ENCODE measurements at places on chromosomes 2 and 18.

DNA sequence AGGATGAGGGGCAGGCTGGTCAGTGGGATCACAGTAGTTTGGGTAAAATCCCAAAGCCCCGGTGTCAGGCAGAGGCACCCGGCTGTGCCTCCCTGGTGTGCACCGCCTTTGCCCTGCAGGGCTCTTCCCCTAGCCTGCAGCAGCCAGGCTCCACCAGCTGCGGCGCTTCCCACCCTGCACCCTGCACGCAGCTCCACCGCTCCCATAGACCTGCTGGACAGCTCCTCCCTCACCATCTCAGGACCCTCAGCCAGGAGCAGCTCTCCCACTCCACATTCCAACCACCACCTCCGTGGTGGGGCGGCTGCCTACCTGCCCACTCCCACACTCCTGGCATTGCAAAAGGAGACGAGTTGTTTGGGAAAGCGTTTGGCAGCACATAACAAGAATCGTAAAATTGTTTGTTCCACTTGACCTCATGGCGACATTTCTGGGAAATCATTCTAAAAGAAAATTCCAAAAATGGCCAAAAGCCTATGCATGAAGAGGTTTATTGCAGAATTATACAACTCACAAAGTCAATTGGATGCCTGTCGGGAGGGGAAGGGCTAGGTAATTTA, 287.4 kb upstream of the HDAC4 start:
- DNase-seq: no peak

GRCh38 chr18:51897884-51898283, 442.1 kb upstream of the DCC start:
- no peak for DNase-seq

DNA sequence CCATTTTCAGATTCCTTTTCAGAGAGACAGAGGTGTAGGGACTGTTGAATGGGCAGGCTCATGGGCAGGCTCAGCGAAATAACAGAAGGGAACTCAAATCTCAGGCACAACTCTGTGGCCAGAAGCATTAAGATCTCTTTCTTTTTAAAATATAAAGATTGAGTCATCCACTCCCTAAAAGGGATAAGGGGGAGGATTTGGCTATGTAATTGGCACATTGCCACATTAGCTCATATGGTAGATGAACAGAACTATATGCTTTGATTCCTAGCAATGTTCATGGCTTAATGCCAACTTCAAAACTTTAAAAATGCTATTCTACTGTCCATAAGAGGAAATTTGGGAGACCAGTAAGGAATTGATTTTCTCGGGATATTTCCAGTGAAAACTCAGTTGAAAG, 53.8 kb upstream of the SLC5A7 start:
- DNase-seq: no peak

DNA sequence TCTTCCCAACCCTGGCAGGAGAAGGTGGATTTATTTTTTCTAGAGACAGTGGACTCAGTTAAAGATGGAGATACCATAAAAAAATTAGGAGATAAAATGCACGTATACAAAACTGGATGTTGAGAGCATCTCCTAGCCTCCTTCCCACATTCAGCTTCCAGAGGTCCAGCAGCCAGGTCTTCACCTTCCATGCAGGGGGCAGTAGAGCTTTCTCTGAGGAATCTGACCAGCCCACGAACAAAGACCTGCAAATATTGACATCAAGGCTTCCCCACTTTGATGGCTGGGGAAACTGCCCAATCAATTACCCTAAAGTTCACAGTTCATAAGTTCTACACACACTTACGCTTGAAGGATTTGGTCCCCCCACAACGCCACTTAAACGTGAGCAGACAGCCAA, 24.5 kb downstream of the AQP4 start:
- no peak for DNase-seq

DNA sequence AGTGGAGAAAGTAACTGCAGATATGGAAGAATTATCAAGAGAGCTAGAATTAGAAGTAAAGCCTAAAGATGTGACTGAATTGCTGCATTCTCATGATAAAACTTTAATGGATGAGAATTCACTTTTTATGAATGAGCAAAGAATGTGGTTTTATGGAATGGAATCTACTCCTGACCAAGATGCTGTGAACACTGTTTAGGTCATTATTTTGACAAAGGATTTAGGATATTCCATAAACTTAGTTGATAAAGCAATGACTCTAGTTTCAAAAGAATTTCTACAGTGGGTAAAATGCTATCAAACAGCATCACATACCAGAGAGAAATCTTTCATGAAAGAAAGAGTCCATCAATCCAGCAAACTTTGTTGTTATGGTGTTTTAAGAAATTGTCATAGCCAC, 1317.7 kb upstream of the ACVR2A start:
- DNase-seq: no peak

DNA sequence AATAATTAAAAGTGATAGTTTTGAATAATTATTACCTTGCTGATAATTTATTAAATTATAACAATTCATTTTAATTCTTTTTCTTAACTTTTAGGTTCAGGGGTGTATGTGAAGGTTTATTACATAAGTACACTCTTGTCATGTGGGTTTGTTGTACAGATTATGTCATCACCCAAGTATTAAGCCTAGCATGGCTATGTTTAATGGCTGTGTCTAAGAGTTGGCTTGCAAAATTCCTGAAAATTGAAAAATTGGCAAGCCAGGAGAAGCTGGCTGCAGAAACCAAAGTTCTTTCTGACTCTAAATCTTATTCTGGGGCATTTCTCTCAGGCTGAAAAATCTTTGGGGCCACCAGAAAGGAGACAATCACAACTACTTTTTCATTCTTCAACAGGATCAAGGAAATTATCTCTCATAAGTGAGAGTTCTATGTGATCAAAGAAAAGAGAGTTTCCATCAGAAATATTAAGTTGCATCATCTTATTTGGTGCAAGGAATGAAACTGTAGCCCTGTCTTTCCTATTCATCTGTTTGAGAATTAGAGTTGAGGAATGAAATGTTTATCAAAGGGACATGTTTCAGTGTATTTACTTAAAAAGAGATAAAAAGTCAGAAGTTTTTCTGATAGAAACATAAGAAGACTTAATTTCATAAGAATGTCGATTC, 412.1 kb upstream of the CDH2 start:
- DNase-seq: no peak
